ENCODE measurements at places on chromosomes 13 and 19. TPM values are rescaled to one million over a fixed set of nuclear protein-coding genes. Genes with fewer than 3 reads are reported as not detected.
A peak's percentile ranks its signal among the peaks of the same experiment; 100 is the strongest.

- H3K4me1 ChIP-seq: peaks cover 37% of the 10 kb centered on the region
- H3K36me3 ChIP-seq: no peaks in the 10 kb centered on the region
- DNase-seq: no peak
- H3K27ac ChIP-seq: no peak overlapping the region
- H3K4me3 ChIP-seq: no peak overlapping the region
Measured at GRCh38 chr13:98324105-98324504, 147.0 kb upstream of the RNF113B start.

DNA sequence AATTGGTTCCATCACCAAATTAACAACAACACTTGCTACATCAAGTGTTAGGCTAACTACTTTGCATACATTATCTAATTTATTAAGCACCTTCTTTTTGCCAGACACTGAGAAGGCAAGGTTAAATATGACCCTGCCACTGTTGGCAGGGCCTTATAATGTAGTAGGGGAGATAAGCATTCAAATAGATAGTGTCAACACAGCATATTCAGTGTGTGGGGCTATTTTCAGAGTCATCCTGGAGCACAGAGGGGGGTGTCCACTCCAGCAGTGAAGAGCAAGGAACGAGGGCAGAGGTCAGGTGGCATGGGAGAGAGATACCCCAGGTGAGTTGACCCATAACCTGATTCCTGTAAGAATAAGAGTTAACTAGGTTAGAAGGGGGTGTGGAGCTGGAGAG lies 121.6 kb downstream of the COG6 start:
- H3K27me3 ChIP-seq: no peaks in the 10 kb centered on the region
- no peak for DNase-seq
- H3K36me3 ChIP-seq: no peaks in the 10 kb centered on the region
- peak overlapping the region; percentile 64 for H3K27ac ChIP-seq

GRCh38 chr13:99909836-99910619 lies 61.5 kb downstream of the ZIC5 start:
- peaks cover 3% of the 10 kb centered on the region for H3K27me3 ChIP-seq
- no peak overlapping the region for H3K27ac ChIP-seq
- no peak for DNase-seq
- H3K36me3 ChIP-seq: no peaks in the 10 kb centered on the region

- no peaks in the 10 kb centered on the region for H3K27me3 ChIP-seq
- H3K4me3 ChIP-seq: no peak overlapping the region
- H3K27ac ChIP-seq: no peak overlapping the region
- no peaks in the 10 kb centered on the region for H3K36me3 ChIP-seq
- DNase-seq: no peak
- H3K4me1 ChIP-seq: peaks cover 8% of the 10 kb centered on the region
Measured at GRCh38 chr19:2679439-2679838, 23.1 kb downstream of the GNG7 start.

The FFAR2 gene
- not detected for total RNA-seq

Data from sigmoid colon (tissue), 7 donors.